NCI-H2171 (cell line): ENCODE measurements at places on chromosomes 1 and 21.

DNA sequence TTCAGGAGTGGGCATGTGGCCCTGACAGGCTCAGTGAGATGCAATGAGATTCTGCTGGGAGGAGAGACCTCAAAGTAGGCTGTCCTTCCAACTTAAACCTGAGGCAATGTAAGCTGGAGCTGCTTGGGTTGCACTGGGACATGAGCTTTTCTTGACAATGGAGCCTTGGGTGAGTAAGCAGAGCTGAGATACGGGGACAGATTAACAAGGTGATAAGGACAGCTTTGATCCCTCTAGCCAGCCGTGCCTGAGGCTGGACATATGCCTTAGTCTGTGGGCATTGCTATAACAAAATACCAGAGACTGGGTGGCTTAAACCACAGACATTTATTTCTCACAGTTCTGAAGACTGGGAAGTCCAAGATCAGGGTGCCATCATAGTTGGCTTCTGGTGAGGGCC lies 18.3 kb upstream of the NGF start:
- DNase-seq, result no peak

- no peak for DNase-seq
Measured at GRCh38 chr1:219582296-219582695, 30.6 kb downstream of the ZC3H11B start.

- no peak for DNase-seq
Measured at GRCh38 chr1:223870617-223871574, 25.1 kb upstream of the TP53BP2 start.

DNA sequence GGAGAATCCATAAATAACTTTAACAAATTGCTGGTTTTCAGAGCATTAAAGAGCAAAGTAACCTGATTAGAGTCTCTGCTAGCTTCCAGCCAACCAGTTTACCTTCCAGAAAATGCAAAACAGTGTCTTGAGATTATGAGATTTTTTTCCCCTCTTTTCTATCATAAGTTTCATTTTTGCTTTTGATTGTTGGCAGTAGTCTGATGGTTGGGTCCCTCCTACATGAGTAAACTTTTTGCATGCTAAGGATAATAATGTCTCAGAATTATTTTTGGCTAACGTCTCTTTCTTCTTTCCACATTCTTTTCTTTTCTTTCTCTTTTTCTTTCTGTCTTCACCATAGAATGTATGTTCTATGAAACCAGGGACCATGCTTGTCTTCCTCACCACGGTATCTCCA lies 6.3 kb upstream of the ADAMTS5 start:
- no peak for DNase-seq

GRCh38 chr1:170590921-170591705 lies 59.1 kb downstream of the GORAB start:
- no peak for DNase-seq

DNA sequence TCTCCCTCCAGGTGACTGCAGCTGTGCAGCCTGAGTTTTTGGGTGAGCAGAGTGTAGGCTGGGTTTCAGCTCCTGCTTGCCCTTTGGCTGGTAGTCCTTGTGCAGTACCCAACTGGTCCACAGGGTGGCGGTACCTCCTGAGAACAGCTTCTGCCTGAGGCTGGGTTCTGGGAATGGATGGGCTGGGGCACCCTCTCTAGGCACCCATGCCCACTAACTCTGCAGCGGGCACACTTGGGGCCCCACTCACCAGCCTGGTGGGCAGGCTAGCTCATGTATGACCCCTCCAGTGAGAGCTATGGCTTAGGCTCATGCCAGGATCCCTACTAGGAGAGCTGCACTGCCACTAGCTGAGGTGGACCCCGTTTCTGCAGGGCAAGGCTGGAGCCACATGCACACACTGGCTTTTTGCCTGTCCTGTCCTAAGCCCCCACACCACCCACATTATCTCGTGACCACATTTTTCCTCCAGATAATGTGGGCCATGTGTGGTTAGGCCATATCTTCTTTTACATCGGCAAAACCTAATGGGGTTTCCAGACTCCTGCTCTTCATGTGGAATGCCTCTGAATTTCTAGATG lies 15.5 kb upstream of the GSTM4 start:
- DNase-seq, result no peak

GRCh38 chr1:59577774-59578173 lies 237.0 kb upstream of the HOOK1 start:
- no peak for DNase-seq

DNA sequence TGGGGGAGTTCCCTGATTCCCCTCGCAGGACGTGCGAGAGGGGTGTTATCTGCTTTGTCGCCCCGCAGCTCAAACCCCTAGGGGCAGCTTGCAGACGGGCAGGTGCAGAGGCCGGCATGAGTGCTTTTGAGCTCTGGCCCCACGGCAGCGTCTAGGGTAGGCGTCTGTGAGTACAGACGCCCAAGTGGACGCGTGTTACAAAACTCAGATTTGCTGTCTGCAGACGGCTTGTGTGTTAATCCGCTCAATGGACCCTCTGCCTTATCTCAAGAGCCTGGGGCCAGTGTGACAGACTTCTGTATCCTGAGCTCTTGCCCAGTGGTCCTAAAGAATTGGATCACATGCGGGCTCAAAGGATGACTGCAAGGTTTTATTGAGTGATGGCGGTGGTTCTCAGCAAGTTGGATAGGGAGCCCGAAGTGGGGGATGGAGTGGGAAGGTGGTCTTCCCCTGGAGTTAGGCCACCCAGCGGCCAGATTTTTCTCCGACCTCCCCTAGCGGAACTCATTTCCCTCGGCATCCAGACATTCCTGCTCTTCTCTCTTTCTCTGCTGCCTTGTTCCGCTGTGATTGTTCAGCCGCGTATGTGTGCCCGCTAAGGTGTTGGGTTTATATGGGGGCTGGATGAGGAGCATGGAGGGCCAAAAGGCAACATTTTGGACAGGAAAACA lies 9.4 kb downstream of the CFHR4 start:
- no peak for DNase-seq

- no peak for DNase-seq
Measured at GRCh38 chr1:206816390-206817287, 44.3 kb upstream of the IL10 start.
